Fibroblast of gingiva (primary cell): ENCODE measurements at places on chromosomes 5 and 9.

DNA sequence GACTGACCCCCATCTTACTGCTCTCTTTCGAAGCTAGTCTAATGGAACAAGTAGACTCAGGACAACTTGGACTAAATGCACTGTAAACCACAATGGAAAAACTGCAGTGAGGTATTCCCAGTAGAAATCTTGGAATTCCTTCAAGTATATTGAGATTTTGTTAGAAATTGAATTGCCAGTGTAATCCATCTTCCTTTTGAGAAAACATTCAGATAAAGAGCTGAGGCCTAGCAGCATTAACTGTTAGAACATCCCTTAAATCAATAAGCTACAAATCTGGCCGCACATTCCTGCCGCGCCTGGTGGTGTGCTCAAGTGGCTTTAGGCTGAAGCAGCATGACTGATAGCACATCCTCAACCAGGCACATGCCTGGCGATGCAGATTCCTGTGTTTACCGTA, 29.3 kb downstream of the PPIC start:
- no peak for DNase-seq

GRCh38 chr9:109320331-109320741, 523 bp downstream of the EPB41L4B start:
- no peak for DNase-seq

GRCh38 chr5:178502401-178503100, 87.6 kb downstream of the COL23A1 start:
- no peak for DNase-seq

DNA sequence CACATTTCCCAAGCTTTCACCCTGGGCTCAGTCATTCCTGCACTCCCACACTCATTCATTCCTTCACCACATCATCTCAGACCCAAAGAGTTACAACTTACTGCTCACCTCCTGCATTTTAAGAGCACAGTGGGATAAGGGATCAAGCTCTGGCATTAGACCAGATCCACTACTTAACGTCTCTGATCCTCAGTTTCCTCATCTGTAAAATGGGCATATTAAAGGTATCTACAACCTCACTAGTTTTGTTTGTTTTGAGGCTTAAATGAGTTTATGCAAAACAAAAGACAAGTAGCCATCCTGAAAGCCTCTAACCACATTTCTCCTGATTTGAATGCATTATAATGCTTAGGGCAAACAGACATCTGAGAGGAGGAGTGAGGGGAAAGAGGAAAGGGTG, 77.6 kb downstream of the KLHL3 start:
- DNase-seq: no peak

GRCh38 chr5:149442563-149443182, 63.6 kb upstream of the IL17B start:
- peak; percentile 53 for DNase-seq

GRCh38 chr5:146084376-146084775, 21.0 kb downstream of the PLAC8L1 start:
- no peak for DNase-seq

- no peak for DNase-seq
Measured at GRCh38 chr9:76984486-76984885, 35.0 kb upstream of the FOXB2 start.

- no peak for DNase-seq
Measured at GRCh38 chr5:92942762-92943161, 638.3 kb downstream of the NR2F1-AS1 start.

DNA sequence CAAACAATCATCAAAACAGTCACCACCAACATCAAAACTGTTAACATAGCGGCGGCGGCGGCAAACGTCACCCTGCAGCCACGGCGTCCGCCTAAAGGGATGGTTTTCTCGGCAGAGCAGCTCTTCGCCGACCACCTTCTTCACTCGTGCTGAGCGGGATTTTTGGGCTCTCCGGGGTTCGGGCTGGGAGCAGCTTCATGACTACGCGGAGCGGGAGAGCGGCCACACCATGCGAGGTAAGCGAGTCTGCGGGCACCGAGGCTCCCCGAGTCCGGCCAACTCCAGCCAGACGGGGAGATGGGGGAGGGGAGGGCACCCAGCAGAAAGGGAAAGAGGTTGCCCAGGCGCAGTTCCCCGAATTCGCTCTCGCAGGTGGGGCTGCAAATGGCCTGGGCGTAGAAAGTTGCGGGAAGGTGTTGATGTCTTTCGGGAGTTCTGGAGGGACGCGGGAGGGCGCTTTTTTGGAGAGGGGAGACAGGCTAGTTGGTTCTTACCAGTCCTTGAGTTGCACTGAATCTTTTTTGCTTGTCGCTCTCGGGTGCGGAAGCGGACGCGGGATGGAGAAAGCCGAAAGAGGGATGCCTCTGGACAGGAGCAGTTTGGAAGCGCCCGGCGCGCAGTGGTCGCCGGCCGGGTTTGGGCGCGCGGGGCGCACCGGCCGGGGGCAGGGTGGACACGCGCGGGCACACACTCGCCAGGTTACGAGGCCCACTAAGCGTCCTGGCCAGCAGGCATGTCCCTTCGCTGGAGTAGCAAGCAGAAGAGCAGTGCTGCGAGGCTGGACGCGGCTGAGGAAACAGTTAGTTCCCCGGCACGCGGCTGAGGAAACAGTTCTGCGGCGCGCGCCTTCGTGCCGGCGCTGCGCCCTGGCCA, 849 bp downstream of the RORB start:
- DNase-seq: peak; percentile 50

DNA sequence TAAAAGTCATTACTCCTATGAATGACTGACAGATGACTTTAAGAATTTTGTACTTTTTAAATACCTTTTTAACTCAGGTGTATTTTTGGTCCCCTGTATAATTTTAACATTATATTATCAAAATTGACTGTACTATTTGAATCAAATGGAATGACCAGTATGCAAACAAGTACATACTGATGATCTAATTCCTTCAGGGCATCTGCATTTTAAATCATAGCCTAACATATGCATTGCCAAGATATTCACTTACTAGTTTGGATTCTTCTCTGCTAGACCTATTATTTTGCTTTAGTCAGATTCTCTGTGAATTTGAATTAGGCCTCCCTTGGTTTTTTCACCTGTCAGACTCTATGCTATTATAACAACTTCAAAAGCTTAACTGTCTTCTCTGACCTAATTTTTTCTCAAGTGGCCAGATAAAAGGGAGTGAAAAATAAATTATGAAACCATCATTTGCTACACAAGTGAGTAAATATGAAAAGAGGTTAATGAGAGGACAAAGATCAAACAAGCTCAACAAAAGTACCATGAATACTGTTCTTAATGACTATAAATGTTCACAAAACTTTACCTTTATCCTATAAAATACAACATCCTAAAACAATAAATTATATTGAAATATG, 1505.2 kb upstream of the CDH9 start:
- no peak for DNase-seq

DNA sequence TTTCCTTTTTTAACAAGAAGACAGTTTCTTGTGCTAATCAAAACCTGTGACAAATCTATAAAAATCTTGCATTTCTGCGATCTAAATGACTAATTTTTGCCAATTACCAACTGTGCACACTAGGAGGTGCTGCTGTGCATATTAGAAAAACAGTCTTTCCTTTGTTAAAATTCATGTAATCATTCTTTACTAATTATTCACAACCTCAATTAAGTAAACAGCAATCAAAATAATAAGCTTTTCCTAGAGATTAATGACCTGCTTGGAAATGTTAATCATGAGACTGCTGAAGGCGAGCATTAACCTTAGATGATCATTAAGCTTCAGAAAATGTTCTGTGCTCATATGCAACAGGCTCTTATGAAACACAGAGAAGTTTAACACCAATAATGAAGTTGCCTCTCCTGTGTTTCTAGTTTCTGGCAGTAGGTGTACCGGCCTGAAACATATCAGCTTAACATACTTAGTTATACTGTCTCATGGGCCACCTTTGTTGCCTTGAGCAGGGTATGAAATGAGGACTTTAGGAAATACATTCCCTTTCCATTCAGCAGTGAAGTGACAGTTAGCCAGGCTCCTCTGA, 17.7 kb downstream of the RFESD start:
- peak; percentile 8 for DNase-seq

DNA sequence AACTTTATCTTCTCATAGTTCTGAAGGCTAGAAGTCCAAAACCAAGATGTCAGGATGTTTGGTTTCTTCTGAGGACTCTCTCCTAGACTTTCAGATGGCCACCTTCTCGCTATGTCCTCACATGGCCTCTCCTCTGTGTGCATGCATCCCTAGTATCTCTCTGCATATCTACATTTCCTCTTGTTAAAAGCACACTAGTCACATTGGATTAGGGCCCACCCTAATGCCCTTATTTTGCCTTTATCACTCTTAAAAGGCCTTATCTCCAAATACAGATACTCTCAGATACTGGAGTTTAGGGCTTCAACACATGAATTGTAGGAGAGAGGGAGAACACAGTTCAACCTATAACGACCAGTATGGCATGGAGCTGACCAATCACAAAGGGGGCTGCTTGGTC, 151.7 kb downstream of the PRELID2 start:
- DNase-seq: no peak

- DNase-seq: peak; percentile 79
Measured at GRCh38 chr9:109766351-109766750, 13.6 kb upstream of the PALM2AKAP2 start.

DNA sequence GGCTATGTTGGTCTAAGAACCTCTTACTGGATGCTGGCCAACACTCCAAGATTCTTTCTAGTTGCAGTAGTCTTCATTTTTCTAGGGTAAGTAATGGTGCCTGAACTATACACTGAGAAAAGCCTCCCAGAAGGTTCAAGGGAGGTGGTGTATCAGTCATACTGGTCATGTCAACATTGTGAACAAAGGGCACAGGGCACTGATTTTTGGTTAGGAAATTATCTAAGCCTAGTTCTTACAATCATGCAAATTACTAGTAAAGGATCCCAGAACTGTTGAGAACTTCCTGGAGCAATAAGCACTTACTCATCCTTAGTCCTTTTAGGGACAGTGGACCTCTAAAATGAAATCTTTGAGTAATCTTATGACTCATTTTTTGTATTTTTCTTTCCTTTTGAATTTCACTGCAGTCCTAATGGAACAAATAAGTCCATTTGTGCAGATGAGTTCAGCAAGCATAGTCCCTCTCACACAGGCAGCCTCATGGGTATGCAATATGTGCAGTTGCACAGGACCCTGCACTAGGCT, 21.1 kb upstream of the CDC42SE2 start:
- peak; percentile 84 for DNase-seq

DNA sequence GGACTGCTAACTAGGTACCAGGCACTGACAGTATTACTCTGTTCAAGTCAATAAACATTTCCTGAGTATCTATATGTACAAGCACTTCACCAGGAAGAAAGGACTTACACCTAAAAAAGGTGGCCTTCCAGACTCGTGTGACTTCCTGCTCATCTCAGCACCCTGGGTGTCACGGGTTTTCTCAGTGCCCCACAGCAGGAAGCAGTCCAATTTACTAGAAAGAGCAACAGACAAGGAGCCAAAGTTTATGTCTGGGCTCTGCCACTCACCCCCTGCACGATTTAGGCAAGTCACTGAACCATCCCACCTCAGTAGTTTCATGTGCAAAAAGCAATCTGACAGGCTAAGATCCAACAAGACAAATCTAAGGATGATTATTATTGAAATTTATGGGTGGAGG, 92.4 kb downstream of the TMEM215 start:
- DNase-seq: no peak

- no peak for DNase-seq
Measured at GRCh38 chr5:54873691-54874090, 111.7 kb downstream of the ESM1 start.

DNA sequence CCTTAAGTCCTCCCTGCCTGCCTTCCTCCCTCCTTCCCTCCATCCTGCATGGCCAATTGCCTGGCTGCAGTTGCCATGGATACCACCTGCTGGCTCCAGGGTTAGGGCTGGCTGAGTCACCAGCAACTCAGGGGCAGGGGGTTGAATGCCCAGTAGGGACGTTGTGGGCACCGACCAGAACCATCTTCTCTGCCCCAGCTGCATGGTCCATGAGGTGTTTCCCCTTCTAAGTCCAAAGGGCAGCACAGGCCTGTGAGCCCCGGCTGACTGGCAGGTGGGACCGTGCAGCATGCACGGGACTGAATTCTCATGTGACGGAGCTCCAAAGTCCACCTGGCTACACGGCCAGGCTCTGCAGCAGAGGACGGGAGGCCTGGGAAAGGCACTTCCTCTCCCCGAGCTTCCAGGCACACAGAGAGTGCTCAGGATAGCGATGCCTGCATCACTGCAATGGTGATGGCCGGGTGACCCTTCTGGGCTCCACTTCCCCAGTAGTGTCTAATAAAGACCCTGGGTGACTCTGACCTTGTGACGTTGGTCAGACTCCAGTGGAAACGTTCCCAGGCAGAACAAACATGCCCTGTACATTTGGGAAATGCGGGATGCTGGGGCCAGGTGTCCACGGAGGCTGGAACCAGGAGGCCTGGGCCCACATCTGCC, 5.7 kb downstream of the ASS1 start:
- DNase-seq: no peak

- DNase-seq: no peak
Measured at GRCh38 chr5:41510176-41510831, at the start of gene PLCXD3. PLCXD3 (minus strand) TSS chr5:41510601; CDS start chr5:41510526, 75 bp downstream.

DNA sequence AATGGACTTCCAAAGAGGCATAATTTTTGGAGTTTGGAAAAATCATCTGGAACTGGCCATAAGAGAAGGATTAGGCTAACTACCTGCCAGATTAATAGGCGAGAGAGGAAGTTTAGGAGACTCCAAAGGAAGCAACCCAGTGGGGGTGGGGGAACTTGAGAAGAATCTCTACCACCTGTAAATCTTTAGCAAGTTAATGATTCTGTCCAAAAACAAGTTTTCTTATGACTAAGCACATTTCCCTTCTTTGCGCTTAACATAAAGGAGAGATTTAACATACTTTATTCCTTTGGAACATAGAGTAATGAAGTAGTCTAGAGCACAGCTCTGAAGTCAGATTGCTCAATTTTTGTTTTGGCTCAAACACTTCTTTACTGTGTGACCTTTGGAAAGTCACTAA, 58.2 kb upstream of the PAPPA start:
- DNase-seq: no peak

DNA sequence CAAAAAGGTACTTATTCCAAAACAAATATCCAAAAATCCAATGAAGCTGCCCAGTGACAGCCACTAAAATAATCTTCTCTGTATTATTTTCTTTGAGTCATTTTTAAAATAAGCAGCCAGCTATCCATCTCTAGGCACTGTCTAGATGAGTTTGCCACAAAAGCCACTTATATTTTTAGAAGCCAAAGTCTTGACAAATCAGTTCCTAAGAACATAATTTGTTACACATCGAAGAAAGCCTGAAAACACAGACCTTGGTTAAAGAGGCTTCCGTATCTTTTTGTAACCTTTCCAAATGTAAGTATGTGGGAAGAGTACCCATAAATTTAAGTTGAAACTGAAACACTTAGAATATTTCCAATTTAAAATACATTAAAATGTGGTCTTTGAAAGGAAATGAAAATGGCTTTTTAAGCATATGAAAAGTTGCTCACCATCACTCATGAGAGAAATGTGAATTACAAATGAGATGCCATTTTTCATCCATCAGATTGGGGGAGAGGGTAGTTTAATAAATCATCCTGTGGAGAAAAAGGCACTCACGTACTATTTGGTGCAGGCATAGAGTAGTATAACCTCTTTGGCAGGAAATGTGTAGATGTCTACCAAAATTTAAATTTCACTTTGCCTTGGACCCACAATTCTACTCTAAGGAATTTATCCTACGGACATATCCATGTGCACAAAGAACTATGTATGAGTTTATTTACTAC, 180.4 kb downstream of the MLLT3 start:
- DNase-seq: no peak
